ENCODE measurements at places on chromosomes 6 and 20.

GRCh38 chr6:142071981-142072380 is 60.7 kb upstream of the GJE1 start:
- DNase-seq = no peak

DNA sequence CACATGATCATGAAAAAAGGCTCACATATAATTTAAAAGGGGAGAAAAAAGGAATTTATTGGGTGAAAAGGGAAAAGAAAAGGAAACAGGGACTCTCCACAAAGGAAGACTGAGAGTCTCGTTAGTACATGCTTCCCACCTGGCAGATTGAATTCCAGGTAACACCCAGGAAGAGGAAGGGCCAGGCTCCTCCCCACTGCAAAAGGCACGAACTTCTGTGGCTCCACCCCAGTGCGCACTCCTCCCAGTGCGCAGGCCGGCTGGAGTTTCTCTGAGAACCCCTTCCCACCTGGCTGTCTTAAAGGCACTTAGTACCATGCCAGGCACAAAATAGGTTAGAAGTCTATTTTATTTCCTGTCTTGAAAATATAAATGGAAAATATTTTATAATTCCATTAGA is 129.8 kb downstream of the COL12A1 start:
- no peak for DNase-seq

- DNase-seq = no peak
Measured at GRCh38 chr6:23301556-23301955, 732.2 kb downstream of the HDGFL1 start.

- no peak for DNase-seq
Measured at GRCh38 chr6:151576633-151577032, 82.8 kb downstream of the CCDC170 start.

GRCh38 chr6:124870611-124871459 is 91.4 kb upstream of the RNF217 start:
- DNase-seq = no peak

DNA sequence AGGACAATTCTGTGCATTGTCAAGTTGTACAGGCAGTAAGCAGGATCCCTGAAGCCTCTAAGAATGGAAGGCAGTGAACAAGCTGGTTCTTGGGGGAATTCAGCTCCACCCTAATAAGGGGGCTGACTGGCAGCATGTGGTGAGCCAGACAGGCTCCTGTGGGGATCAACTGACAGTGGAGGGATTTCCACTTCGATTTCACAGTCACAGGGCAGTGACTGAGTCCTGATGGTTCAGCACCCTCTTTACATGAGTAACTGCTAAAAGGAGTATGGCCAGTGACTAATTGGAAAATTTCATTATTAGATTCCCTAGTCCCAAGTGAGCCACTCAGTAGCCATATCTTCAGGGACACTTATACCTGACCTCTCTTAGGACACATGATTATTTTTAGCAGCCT is 78.4 kb downstream of the NDUFAF5 start:
- DNase-seq = no peak

- no peak for DNase-seq
Measured at GRCh38 chr6:97674802-97675201, 391.8 kb upstream of the MMS22L start.

DNA sequence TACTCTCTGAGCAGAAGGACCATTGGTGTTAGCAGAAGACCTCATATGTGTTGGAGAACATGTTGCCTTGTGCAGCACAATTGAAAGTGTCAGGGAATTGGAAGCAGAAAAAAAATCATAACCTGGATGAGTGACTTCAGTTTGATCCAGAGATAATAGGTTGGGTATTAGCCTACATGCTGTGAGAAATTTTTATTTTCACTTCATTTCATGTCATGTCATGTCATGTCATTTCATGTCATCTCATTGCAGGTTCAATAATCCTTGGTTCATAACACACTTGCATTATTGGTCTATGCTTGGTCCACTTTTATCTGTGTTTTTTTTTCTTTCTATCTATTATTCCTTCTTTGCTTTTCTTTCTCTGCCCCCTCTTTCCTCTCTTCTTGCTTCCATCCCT is 34.3 kb downstream of the AKAP7 start:
- no peak for DNase-seq

DNA sequence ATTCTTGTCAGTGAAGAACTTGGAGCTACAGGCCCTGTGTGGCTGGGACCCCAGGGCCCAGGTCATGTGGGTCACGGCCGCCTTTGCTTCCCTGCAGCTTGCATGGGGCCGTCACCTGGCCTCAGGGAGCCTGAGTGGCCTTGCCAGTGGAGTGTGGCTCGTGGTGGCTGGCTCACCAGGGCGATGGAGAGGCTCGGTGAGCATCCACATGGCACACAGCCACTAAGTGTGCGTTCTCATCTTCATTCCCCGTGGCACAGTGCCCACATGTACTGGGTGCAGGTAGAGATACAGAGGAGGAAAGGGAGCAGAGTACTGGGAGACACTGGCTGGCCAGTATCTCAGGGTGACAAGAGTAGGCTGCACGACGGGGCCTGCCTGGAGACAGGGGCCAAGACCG is 21.5 kb downstream of the MANBAL start:
- no peak for DNase-seq

GRCh38 chr6:24391756-24392405 is 10.9 kb upstream of the MRS2 start:
- no peak for DNase-seq

- DNase-seq = no peak
Measured at GRCh38 chr20:31934491-31934890, 17.4 kb downstream of the PDRG1 start.

DNA sequence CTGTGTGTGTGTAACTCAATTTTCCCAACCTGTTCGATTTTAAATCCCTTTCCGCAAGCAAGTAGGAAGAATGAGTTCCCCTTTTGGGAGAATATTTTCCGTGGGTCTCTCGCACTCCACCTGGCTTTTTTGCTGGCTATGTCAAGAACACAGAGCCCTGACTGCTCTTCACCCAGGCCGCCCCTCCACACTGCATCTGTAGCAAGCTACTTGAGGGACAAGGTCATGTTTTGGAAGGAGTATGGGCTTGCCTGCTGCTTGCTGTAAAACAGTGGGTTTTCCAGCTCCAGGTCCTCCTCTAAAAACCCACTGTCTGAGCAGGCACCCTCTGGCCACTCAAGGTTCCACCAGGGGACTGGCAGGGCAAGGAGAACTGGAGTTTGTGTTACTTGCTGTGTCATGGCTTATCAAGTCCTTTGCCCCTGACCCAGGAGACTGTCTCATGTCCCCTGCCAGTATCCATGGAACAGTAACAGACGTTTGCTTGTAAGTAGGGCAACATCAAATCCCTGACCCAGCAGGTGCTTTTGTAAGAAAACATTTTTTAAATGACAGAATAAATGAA is 35.5 kb upstream of the SYNJ2 start:
- no peak for DNase-seq

DNA sequence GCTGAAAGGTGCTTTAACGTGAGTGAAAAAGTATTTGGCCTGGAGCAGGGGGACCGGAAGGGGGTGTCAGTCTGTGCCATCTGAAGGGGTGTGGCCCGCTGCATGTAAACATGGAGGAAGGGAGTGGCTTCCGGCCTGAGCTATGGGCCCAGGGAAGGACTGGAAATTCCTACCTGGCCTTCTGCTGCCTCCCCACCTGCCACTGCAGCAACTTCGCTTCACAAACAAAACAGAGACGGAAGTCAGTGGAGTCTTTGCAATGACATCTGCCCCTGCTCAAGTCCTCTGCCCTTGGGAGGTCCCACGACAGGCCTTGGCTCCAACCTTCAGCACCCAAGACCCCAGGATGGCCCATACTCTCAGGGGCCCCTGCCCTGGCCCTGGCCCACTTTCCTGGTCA is 28.1 kb upstream of the FOXP4 start:
- DNase-seq = no peak

DNA sequence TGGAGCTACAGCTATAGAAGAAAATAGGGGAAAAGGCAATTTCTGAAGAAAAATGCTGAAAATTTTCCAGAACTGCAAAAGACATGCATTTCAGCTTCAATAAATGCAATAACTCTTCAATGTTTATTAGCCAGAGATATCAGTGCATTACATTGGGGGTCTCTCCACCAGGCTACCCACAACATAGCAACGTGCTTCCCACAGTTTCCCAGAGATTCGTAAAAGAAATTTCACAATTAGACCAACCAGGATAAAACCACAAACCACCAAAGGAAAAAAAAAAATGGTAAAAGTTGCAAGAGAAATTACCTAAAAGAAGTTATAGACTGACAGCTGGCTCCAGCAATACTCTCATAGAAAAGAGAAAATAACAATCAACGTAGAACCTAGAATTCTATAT is 16.0 kb downstream of the LY86 start:
- DNase-seq = no peak

DNA sequence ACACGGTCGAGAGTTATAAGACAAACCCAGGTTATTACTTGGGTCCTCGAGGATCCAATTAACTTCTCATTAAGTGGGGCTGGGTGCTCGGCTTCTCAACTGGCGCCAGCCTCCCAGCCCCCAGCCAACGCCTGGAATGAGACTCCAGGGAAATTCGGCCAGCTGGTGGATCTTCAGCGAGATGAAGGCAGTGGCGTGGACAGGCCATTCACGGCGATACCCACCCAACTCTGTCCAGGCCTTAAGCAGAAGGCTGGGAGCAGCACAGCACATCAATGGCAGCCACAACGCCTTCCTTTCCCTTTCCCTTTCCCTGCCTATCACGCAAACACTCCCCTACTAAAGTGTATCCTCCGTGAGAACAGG is 868 bp downstream of the METTL24 start:
- DNase-seq = no peak

DNA sequence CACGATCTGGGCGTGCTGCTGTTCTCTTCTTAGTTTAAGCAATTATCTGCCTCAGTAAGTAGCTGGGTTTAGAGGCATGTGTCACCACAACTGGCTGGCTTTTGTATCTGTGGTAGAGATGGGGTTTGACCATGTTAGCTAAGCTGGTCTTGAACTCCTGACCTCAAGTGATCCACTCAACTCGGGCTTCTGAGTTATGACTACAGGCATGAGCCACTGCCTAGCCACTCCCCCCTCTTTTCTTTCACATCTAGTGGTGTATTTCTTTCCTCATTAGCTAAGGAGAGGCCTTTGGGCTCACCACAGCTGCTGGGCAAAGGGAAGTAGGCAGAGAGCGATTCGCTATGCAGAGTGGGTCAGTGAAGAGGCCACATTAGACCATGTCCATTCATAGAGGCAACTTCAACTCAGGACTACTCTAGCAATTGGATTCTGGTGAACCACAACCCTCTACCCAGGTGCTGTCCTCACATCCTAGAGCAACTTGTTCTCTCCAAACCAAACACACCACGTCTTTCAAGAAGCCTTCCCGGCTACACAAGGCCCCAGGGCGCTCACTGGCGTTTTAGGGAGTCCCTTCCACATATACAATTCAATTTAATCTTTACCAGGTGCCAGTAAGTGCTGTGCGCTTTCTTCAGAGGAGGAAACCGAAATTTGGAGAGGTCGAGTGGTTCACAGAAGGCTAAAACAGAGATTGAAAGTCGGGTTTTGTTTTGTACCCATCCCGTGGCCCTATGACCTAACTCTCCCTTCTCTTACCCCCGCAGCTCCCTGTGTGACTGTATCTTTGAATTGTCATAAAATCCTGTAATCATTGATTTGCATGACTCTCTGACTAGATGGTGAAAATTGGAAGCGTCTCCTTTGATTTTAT is 26.5 kb upstream of the GFOD1 start:
- DNase-seq = no peak

- no peak for DNase-seq
Measured at GRCh38 chr6:33204165-33204414, 365 bp upstream of the HSD17B8 start.

DNA sequence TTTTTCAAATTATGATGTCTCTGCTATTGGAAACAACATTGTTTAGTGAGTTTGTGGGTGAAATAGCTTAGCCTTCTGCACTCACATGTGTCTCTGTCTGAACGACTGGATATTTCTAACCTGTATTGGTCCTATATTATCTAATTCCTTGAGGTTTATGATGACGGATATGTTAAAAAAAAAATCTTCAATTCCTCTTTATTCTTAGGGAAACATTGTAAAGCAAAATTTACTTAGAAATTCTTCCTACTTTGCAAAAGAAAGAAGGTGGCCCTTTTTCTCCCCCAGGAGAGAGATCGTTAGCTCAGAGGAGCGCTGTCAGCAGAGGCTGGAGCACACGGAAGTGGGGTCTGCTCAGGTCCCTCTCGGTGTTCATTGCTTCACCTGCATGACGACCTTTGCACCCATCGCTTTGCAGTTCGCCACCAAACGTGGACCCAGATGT is 149.8 kb downstream of the ZDHHC14 start:
- DNase-seq = no peak

DNA sequence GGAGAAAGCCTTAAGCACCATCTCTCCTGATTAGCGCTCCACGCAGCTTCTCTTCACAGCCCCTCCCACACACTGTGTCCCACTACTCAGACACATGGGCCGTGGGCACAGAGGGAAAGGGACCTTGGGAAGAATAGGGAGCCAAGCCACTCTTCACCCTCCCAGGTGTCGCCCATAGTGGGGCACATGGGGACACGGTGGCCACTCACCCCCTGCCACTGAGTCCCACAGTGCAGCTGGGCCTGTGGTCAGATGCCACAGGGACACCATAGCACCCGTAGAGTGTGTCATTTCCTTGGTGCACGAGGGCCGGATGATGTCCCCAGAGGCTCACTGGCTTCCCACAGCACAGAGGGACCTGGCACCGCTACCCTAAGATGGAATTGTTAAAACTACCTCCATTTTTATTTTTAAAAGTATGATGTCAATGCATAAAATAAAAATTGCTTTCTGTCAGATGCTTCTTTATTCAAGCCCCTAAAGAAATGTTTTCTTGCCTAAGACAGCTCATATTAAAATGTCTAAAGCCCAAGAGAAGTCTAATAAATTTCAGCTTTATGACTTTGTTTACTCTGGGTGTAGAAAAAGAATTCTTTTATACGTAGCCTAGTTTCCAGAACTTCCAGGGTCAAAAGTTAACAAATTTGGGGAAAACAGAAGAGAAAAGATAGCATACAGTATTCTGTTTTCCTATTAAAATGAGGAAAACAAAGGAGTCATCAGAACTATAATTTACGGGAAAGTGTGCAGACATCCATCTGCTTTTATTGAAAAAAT is 191.0 kb upstream of the SNX9 start:
- no peak for DNase-seq

- DNase-seq = no peak
Measured at GRCh38 chr6:135128268-135128914, 52.7 kb upstream of the MYB start.

- no peak for DNase-seq
Measured at GRCh38 chr20:37892001-37892400, 10.9 kb upstream of the VSTM2L start.

- DNase-seq = no peak
Measured at GRCh38 chr20:48234951-48235350, 449.7 kb upstream of the SULF2 start.

DNA sequence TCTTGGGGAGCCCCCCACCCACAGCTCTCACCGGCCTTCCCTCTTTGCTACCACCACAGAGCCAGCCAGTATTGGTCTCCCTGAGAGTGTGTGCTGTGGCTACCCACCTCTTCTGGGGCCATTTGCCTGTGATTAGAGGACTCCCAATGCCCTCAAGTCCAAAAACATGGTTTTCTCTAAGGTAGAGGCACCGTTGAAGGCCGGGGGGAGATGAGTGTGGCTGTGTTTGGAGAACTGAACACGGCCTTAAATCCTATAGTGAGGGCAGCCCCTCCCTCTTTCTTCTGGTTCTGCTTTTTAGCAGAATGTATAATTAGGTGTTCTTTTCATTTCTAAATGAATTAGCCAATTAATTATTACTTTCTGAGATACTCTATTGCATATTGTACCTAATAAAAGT is 2.5 kb downstream of the CCR6 start:
- DNase-seq = no peak

All from COR-L47 (cell line).